NCI-H345 (cell line): ENCODE measurements at places on chromosomes 13 and 19.

GRCh38 chr13:41928323-41928722 is 32.6 kb downstream of the VWA8 start:
- DNase-seq = no peak

DNA sequence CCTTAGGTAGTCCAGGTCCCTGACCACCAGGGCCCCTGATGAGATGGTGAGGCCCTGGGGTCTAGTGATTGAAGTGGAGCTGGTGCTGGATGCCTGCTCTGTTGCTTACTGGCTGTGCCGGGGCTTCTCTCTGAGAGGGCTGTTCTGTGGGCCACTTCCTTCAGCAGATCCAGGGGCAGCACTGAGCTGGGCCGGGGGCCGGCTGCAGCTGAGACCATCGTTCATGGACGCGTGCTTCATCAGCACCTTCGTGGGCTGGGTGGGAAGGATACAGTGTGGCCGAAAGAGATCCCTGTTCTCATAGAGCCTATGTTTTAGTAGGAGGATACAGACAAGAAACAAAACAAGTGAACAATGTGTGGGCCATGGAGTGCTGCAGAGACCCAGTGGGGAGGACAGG is 33.2 kb upstream of the TEX29 start:
- DNase-seq = no peak

GRCh38 chr13:80755910-80756309 is 415.0 kb upstream of the SPRY2 start:
- DNase-seq = peak; percentile 43

DNA sequence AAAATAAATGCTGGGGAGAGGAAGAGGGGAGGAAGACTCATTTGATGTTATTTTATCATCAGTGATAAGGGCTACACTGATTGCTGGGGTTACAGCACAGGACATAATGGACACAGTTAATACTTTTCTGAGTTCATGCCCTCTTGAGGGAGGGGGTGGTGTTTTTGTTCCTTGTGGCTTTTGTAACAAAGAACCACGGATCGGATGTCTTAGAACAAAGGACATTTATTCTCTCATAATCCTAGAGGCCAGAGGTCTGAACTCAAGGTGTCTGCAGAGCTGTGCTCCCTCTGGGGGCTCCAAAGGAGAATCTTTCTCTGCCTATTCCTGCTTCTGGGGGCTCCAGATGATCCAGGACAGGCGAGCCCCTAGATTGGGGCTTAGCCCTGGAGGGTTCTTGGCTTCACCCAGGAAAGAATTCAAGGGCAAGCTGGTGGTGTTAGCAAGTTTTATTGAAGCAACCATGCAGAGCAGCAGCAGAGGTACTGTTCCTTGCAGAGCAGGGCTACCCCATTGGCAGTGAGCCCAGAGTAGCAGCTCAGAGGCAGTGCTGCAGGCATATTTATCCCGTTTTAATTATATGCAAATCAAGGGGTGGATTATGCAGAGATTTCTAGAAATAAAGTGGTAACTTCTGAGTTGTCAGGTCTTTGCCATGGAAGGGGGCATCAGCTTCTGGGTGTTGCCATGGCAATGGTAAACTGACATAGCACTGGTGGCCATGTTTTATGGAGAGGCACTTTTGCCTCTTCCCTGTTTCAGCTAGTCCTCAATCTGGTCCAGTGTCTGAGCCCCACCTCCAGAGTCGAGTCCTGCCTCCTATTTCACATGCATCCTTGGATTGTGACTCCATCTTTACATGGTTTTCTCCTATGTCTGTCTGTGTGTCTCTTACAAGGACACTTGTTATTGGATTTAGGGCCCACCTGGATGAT is 18.0 kb downstream of the VAV1 start:
- DNase-seq = no peak

DNA sequence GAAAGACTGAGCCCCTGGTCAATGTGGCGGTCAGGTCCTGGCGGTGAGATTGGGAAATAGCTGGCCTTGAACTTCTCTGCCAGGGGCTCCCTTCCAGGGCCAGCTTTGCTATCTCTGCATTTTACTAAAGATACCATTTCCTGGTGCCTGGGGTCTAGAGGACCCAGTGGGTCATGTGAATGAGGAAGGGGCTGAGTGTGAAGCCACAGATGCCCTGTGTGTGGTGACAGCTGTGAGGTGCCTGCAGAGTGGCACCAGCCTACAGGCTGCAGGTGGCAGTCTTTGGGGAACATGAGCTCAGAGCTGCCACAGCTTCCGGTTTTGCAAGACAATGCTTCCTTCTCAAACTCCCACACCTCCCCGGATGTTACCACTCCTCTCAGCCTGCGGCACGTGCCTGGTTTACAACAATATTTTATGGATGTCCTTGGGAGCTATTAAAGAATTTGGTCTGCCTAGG is 5.2 kb upstream of the MLNR start:
- DNase-seq = no peak

- DNase-seq = peak; percentile 94
Measured at GRCh38 chr19:36032251-36033104, at the start of gene CLIP3. Gene CLIP3, minus strand, starts transcription at chr19:36032873. Its CDS starts 516 bp downstream, at chr19:36032357.

GRCh38 chr13:36432106-36432544 is at the start of gene CCNA1:
Gene CCNA1, plus strand, starts transcription at chr13:36432495. Its CDS starts 562 bp downstream, at chr13:36433057.
- DNase-seq = peak; percentile 55

DNA sequence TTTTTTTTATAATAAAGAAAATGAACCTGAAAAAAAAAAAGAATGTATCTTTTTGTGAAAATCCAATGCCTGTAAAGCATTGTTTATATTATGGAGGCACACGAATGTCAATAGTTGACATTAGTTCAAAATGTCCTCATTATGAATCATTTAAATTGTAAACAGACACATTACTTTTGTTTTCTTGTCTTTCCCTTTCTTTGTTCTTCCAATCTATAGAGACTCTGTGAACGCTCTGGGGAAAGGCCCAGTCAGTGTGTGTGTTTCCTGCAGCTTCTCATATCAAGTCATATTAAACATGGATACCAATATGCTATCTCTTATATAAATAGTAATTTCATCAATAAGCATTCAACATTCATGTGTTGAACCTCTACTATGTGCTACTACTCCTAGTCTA is 193.1 kb downstream of the KCTD12 start:
- no peak for DNase-seq

DNA sequence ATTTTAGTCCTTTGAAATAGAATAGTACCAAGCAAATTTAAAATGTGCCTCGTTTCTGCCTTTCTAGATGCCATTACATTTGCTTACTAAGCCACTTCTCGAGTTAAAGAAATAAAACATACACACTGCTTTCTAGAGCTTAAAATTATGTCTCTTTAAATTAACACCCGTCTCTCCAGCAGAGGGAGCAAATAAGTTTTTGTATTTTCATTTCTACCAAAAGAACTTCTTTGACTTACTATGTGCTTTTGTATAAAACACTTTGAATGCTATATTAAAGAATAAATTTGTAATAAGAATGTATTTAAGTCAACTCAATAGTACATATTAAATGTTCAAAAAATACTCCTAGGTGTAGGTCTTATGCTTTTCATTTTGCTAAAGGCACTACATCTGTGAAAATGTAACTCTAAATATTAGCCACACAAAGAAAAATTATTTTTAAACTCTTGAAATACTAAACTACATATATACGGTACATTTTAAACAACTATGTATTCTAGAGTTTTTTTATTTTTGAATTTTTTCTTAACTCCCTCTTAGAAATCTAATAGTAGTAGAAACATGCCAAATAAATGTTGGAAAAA is 269.3 kb upstream of the MIR17HG start:
- DNase-seq = no peak

- peak; percentile 16 for DNase-seq
Measured at GRCh38 chr19:5369962-5370367, 29.4 kb upstream of the PTPRS start.

GRCh38 chr13:67281466-67281865 is 51.3 kb upstream of the PCDH9 start:
- no peak for DNase-seq

DNA sequence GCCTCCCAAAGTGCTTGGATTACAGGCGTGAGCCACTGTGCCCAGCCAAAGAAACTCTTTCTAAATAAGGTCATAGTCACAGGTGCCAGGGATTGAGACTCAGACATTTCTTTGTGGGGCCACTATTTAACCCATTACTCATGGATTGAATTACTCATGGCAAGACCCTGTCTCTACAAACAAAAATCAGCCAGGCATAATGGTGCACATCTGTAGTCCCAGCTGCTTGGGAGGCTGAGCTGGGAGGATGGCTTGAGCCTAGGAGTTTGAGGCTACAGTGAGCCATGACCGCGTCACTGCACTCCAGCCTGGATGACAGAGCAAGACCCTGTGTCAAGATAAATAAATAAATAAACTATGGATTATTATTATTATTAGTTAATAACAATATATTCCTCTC is 3.6 kb upstream of the KLF2 start:
- DNase-seq = no peak

DNA sequence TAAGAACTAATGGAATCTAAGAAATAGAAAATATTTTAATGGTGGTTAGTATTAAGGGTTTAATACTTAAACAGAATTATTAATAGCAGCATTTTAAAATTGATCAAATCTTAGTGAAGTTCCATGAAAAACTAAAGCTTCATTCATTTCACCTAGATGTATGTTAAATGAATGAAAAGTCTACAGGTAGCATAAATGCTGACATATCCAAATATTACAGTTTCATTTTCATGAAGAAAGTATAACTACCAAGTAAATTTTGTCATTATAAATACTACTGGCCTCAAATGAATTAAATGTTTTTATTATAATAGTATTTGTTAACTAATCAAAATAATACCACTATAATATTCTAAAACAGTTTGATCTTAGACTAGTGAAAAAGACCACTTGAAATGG is 403.3 kb downstream of the LIG4 start:
- no peak for DNase-seq
